ENCODE measurements at places on chromosomes 11 and 22. TPM values are rescaled to one million over a fixed set of nuclear protein-coding genes. Genes with fewer than 3 reads are reported as not detected.
A peak's percentile ranks its signal among the peaks of the same experiment; 100 is the strongest.

DNA sequence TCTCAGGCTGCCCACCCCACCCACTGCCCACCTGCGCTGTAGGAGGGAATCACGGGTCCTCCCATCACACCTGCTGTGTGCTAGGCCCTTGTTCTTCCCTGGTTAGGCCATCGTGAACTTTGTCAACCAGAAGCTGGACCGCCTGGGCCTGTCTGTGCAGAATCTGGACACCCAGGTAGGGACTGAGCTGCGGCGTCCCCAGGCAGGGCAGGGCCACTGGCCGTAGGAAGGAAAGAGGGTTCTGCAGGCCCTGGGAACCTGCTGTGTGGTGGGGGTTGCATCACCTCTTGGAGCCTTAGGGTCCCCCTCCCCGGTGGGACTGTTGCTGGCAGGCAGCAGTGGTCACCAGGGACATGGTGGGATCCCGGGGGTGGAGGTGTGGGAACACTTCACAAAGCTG lies 15.5 kb downstream of the PARVG start:
- H3K36me3 ChIP-seq, result no peaks in the 10 kb centered on the region
- no peak overlapping the region for H3K4me3 ChIP-seq
- no peak overlapping the region for H3K27ac ChIP-seq
- H3K4me1 ChIP-seq, result peaks cover 8% of the 10 kb centered on the region
- H3K27me3 ChIP-seq, result peaks cover 30% of the 10 kb centered on the region

The HMOX1 gene
- 475 TPM for total RNA-seq

DNA sequence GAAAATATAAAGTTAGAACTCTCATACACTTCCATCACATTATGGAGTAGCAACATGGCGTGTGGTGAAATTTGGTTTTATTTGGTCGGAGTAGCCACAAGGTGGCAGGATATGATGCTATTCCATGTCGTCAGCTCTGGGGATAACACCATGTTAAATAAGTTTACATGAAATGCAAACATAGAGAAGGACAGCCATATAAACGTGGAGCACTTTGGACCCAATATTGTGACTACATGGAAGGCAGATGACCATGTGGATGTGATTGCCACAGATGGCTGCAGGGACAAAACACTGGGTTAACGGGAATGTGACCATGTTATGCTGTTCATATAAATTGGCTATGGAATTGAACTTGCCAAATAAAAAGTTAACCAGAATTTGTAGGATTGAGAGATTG lies 21.0 kb downstream of the OR5M11 start:
- no peak overlapping the region for H3K4me3 ChIP-seq
- DNase-seq, result no peak
- H3K4me1 ChIP-seq, result no peaks in the 10 kb centered on the region
- H3K27ac ChIP-seq, result no peak overlapping the region

- peak overlapping the region; percentile 5 for H3K4me3 ChIP-seq
- H3K27me3 ChIP-seq, result no peaks in the 10 kb centered on the region
These were observed 16.0 kb upstream of the BMAL1 start for GRCh38 chr11:13261591-13262061.

- no peak overlapping the region for H3K27ac ChIP-seq
- peaks cover 9% of the 10 kb centered on the region for H3K4me1 ChIP-seq
- DNase-seq, result no peak
- peaks cover 60% of the 10 kb centered on the region for H3K27me3 ChIP-seq
- H3K4me3 ChIP-seq, result no peak overlapping the region
- H3K36me3 ChIP-seq, result no peaks in the 10 kb centered on the region
These were observed 5.7 kb upstream of the CHRM1 start for GRCh38 chr11:62926680-62927455.

DNA sequence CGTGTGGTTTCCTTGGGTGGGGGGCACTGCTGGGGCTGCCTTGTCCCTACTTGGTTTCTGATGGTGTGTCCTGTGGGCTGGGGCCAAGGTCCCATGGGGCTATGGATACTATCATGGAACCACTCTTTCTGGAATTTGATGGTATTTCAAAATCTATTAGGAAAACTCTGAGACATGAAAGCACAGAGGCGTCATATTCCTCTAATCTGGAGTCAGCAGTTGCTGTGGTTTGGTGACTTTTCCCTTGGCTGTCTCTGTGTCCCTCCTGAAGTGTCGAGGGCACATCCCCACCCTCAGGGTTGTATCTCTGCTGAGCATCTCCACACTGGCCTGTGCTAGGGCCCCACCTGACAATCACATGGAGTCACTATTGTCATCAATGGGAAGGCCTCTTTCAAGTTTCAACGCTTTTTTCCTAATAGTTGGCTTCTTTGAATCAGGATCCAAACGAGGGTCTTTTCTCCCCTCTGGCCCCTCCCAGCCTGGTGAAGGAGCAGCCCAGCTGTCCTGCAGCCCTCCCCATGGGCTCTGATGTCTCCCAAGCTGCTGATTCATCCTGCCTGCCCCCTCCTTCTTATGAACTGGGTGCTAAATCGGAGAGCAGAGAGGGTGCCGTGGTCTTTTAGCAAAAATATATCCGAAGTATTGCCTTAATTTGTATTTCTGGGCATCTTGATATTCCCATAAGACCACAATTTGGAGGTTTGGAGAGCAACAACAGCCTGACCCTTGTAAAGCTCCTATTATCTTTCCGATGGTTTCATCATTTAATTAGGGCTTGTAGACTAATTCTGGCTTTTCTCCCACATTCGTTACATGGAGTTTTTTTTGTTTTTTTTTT lies 38.5 kb downstream of the MED15 start:
- H3K27me3 ChIP-seq, result no peaks in the 10 kb centered on the region
- no peak overlapping the region for H3K4me3 ChIP-seq
- H3K4me1 ChIP-seq, result peaks cover 47% of the 10 kb centered on the region
- H3K27ac ChIP-seq, result peak overlapping the region; percentile 30
- no peak for DNase-seq

DNA sequence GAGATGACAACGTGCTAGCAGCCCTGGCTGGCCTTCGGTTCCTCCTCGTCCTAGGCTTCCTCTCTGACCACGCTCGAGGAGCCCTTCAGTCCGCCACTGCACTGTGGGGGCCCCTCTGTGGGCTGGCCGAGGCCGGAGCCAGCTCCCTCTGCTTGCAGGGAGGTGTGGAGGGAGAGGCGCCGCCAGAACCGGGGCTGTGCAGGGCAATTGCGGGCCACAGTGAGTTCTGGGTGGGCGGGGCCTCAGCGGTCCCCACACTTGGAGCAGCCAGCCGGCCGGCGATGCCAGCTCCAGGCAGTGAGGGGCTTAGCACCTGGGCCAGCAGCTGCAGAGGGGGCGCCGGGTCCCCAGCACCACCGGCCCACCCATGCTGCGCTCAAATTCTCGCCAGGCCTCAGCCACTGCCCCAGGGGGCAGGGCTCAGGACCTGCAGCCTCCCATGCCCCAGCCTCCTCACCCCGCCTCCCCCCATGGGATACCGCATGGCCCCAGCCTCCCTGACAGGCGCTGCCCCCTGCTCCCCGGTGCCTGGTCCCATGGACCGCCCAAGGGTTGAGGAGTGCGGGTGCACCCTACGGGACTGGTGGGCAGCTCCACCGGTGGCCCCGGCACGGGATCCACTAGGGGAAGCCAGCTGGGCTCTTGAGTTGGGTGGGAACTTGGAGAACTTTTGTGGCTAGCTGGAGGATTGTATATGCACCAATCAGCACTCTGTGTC lies 399.4 kb downstream of the LUZP2 start:
- no peaks in the 10 kb centered on the region for H3K4me1 ChIP-seq
- no peaks in the 10 kb centered on the region for H3K27me3 ChIP-seq
- no peaks in the 10 kb centered on the region for H3K36me3 ChIP-seq
- no peak overlapping the region for H3K27ac ChIP-seq

The NELL1 gene
- not detected for total RNA-seq

- DNase-seq, result no peak
- peaks cover 5% of the 10 kb centered on the region for H3K27me3 ChIP-seq
- H3K4me1 ChIP-seq, result no peaks in the 10 kb centered on the region
- no peak overlapping the region for H3K4me3 ChIP-seq
- no peak overlapping the region for H3K27ac ChIP-seq
These were observed 49.1 kb downstream of the COMMD9 start for GRCh38 chr11:36240173-36240572.

Data from osteoblast (primary cell).